ENCODE measurements at places on chromosomes 4 and X.

GRCh38 chr4:100286636-100287035 is 96.4 kb upstream of the DDIT4L start:
- no peak for DNase-seq

DNA sequence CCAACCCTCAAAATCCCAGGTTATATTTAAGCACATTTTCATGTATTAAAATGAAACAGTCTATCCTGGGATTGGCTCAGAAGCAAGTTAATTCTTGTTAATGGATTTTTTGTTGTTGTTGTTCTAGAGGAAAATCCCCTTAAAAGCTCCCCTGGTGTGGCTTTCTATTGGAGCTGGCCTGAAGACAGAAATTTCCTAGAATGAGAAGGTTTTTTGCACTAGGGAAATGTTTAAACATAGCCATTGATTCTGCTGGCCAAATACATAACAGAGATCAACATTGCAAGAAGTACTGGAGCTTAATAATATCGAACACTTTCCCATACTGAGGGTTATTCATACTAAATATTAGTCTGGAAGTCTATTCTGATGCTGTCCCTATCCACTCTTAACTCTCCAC is 148.8 kb upstream of the PCDH18 start:
- no peak for DNase-seq

DNA sequence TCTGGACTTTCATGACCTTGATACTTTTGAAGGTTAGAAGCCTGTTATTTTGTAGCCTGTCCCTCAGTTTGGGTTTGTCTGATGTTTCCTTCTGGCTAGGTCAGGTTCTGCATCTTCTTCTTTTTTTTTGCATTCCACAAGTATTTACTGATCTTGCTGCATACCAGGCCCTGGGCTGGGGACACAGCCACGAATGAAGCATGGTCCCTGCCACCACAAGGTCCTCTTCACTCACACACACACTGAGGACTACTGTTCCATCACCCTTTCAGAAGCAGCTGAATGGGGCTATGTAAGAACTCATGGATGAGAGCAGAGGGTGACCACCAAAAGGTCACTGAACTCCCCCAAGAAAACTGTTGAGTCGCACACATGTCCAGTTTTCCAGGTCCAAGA is 39.2 kb downstream of the USP11 start:
- DNase-seq: no peak

DNA sequence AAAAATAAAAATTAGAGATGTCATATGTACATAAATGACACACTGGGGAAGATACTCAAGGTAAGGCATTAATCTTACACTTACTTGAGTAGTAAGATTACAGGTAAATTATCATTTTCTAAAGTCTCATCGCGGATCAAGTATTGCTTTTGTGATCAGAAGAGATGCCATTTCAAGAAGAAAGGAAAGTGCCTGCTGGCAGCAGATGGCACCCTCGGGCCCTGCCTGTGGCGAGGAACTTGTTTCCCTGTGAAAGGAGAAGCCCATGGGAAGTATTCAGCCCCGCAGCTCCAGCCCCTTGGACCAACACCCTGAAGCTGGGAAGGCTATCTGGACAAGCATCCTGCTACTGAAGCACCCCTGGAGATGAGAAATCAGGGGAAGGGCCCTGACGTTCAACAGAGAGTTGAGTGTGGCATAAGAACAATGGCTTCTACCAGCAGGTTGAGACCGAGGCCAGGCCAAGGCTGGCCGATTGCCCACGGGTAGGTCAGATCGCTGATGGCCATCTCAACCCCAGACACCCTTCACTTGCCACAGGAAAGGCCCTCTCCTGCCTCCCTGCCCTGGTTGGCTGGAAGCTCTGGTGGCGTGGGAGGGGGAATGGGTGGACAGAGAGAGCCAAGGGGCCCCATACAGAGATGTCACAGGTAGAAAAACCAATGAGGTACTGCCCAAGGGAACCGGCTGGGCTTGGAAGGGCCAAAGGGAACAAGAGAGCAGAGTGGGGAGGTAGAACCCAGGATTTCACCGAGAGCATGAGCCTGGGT is 18.8 kb upstream of the MXD4 start:
- DNase-seq: no peak

- DNase-seq: no peak
Observed at GRCh38 chr4:165756836-165757235, 116.2 kb upstream of the TLL1 start.

DNA sequence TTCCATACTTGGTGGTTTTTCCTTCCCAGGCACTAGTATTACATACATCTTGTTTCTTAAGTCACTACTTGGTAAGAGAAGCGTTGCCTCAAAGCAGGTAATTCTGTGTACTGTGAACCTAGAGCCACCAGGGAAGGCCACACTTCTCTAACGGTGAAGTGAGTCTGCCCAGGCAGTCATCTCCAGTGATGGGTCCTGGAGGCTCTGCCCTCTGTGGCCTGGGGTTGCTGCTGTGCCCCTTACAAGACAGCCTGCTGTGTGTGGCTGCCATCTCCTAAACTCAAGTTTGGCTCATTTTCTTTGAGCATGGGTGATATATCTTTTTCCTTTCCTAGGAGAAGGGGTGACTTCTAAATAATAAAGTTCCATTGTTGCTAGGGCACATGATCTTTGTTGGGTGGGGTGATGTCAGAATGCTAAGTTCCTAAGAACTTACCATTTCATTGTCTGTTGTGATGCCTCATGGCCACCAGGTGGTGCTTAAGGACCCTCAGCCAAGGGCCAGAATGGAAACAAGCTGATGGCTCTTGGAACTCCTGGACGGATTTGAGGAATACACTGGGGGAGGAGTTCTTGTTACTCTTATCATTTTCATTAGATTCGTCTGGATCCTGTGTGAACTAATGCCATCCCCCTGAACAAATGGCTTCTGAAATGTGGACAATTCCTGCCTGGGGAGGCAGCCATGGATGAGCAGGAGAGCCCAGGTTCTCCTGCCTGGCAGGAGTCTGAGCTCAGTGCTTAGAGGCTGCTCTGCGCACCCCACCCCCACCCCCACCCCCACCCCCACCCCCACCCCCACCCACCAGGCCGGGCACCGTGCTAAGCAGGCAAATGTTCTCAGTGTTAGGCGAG is 41.1 kb upstream of the WDR1 start:
- peak; percentile 58 for DNase-seq

GRCh38 chrX:24603191-24603590 is 44.0 kb downstream of the PCYT1B start:
- no peak for DNase-seq

DNA sequence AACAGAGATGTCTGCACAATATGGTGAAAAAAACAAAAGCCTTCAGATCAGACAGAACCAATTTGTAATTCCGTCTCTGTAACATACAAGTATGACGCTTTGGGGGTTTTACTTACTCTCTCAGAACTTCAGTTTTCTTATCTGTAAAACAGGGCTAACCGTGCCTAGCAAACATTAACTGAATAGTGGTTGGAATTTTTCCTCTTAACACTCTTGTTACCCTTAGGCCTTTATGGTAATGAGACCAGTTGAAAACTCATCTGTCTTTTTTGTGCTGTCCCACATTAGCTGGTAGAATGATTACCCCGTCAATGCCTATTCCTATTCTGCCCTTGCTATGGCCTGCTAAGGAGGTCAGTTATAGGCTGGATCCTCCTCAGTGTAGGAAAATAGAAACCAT is 4.5 kb upstream of the MYOZ2 start:
- DNase-seq: no peak

- no peak for DNase-seq
Observed at GRCh38 chr4:147644471-147644870, 27.3 kb downstream of the TMEM184C start.

- no peak for DNase-seq
Observed at GRCh38 chr4:8771666-8772065, 100.0 kb downstream of the HMX1 start.

- DNase-seq: no peak
Observed at GRCh38 chrX:30304866-30305265, 4.3 kb downstream of the NR0B1 start.

- DNase-seq: no peak
Observed at GRCh38 chr4:112860830-112861690, 188.4 kb upstream of the ANK2 start.

GRCh38 chr4:177582992-177583391 is 140.8 kb upstream of the AGA start:
- DNase-seq: no peak

DNA sequence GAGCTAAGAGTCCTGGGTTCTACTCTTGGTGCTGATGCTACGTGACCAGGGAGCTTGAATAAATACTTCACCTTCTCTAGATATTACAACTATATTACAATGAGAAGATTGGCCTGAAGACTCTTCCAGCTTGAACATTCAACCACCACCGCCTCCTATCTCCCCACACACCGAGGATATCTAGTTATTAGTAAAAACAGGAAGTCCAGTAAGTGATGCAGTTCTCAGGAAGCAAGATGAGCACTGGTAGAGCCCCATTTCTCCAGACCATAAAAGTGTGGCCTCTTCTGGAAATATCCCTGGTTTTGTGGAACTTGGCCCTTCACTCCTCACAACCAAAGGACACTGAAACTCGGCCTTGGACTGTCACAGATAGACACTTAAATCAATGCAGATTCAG is 18.5 kb downstream of the PJA1 start:
- no peak for DNase-seq

DNA sequence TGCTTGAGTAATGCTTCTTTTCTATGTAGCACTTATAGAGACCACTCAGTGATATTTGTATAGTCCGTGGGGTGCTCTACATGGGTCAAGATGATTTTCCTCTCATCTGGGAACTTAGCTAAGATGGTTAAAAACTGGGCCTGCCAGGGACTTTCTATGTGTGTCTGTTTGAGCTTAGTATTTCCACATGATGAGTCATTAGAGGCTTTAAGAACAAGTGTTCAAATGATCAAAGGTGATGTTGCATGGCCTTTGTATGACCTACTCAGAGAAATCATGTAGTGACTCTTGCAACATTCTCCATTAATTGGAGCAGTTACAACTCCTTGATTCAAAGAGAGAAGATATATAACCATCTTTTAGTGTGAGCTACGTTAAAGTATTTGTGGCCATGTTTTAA is 1480.5 kb upstream of the IGFBP7 start:
- no peak for DNase-seq

DNA sequence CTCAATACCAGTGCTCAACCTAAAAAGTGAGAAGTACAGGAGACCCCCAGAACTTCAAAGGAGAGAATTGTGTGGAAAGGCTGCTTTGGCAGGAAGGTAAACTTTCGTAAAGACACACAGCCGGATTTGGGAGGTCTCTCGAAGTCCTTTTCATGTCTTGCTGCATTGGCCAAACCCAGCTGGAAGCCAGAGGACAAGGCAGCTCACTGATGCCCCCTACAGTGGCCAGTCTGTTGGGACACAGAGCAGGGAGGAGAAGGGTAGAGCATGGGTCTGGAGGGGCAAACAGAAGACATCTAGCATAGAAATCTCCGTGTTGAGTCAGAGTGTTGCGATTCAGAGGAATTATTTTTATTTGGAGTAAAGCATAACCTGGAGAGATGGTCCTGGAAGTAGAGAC is 198.9 kb downstream of the ANK2 start:
- no peak for DNase-seq

DNA sequence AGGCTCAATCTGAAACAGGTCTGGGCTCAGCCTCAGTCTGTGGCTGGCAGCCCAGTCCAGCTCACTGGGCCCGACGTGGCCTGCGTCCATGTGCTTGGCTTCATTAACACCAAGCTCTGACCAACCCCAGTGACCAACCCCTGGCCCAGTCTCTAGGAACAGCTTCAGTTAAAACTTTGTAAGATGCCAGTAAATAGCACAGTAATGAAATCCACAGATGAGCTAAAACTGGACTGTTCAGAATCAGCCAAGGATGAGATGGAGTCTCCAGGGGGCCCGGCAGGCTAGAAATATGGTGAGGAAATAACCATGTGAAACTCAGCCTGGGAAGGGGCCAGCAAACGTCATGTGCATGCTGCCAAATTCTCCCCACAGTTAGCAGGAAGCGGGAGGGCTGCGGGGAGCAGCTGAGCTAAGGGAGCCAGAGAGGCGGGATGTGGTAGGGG is 37.1 kb upstream of the XPNPEP2 start:
- no peak for DNase-seq

DNA sequence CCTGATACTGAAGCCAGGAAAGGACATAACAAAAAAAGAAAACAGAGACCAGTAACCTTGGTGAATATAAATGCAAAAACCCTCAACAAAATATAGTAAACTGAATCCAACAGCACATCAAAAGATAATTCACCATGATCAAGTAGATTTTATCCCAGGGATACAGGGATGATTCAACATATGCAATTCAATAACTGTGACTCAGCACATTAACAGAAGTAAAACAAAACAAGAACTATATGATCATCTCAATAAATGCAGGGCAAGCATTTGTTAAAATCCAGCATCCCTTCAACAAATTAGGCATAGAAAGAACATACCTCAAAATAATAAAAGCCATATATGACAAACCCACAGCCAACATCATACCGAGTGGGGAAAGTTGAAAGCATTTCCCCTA is 112.0 kb downstream of the HHIP start:
- no peak for DNase-seq

GRCh38 chr4:77821775-77822174 is 2.6 kb upstream of the CNOT6L start:
- no peak for DNase-seq

DNA sequence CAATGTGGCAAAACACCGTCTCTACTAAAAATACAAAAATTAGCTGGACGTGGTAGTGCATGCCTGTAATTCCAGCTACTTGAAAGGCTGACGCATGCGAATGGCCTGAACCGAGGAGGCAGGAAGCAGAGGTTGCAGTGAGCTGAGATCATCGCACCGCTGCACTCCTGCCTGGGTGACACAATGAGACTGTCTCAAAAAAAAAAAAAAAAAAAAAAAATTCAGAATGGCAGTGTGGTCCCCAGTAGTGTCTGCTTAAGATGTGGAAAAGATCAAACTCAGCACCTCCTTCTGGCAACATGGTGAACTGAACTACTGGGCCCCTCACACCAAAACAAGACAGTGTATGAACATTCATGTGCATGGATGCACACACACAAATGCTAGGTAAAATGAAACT is 32.2 kb downstream of the SMS start:
- DNase-seq: no peak

DNA sequence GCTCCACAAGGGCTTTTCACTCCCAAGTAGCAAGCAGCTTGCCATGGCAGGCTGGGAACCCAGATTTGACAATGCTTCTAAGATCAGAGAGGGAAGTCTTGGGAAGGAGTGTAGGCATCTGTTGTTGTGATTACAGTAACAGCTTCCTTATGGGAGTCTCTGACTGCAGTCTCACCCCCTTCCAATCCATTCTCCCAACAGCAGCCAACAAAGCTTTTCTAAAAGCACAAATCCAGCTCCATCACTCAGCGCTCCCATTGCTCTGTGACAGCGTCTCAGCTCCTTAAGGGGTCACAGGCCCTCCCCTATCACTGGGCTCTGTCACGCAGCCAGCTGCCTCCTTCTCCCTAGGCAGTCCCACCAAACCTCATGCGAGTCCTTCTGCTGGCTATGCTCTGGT is 7.1 kb downstream of the IGFBP7 start:
- DNase-seq: no peak

DNA sequence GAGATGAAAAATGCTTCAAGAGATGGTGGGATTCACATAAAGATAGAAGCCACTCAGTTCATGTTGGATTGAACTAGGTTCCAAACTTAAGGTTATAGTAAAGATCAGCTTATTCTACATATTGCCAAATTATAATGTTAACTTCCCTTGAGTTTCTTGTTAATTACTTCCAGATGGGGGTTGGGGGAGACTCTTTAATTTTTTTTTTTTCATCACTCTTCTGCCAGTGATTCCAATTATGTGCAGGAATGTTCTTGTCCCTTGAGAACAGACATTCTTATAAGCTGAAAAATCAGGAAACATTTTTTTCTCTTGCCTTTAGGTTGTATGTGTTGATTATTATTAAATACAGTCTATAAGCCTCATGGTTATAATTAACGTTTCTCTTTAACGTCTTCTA is 30.0 kb downstream of the MND1 start:
- DNase-seq: no peak

- no peak for DNase-seq
Observed at GRCh38 chr4:107800706-107801105, 24.0 kb upstream of the SGMS2 start.

Measured in LoVo (cell line).